Heart left ventricle (tissue), 16 donors: ENCODE measurements at places on chromosomes 2 and 18. TPM values are rescaled to one million over a fixed set of nuclear protein-coding genes. Genes with fewer than 3 reads are reported as not detected.

DNA sequence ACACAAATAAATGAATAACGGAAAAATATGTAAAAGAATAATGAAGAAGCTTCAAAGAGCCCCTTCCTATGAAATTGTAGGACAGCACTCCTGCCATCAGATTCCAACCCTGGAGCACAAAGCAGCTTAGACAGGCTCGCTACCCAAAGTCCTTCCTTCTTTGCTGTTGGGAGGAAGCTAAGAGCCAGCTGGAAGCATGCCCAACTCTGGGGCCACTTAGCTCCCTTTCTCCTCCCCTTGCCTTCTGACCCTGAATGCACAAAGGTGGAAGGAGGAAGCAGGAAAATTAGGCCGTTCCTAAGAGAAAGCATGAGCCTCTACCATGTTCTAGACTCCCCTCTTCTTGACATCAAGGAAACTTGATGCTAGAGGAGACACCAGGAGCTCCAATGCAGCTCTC lies 700.8 kb downstream of the RNF144A start:
- DNase-seq, result no peak

- DNase-seq, result no peak
Measured at GRCh38 chr2:225171350-225171749, 129.1 kb upstream of the DOCK10 start.

- DNase-seq, result no peak
Measured at GRCh38 chr2:112839407-112840067, 3.0 kb upstream of the IL1B start.

DNA sequence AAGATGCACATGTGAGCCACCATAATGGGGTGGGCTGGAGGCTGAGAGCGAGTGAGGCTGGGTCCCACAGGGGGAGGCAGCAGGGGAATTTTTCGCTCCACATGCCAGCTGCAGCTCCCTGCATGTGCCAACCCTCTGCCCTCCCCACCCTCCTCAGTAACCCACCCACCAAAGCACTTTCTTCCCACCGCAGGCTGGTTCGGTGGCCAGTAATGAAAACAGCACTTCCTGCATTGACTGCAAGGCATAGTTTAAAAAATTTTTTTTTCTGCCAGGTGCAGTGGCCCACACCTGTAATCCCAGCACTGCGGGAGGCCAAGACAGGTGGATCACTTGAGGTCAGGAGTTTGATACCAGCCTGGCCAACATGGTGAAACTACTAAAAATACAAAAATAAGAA lies 147.5 kb upstream of the TTC39C start:
- DNase-seq, result no peak

GRCh38 chr2:105498281-105498846 lies 99.5 kb upstream of the FHL2 start:
- peak; percentile 86 for DNase-seq

- DNase-seq, result no peak
Measured at GRCh38 chr2:206000776-206001175, 85.2 kb downstream of the INO80D start.

The UGT1A4 gene
- polyA plus RNA-seq, result not detected

The CROCC2 gene
- not detected for polyA plus RNA-seq

- no peak for DNase-seq
Measured at GRCh38 chr2:207996848-207997247, 28.5 kb downstream of the PLEKHM3 start.

DNA sequence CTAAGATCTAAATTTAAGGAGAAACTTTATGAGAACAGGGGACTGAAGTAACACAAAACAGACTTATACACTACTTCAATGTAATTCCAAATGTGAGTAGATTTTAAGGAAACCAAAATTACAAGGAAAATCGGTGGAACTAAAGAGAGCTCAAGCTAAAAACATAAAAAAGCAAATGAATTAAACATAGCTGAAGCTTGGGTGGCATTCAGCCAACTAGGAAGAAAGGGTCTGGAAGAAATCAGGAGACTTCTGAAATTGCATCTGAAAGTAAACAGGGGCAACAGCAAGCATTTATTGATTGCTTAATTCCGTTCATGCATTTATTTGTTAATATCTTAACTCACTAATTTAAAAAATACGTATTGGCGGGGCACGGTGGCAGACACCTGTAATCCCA lies 727.3 kb upstream of the PKDCC start:
- no peak for DNase-seq

DNA sequence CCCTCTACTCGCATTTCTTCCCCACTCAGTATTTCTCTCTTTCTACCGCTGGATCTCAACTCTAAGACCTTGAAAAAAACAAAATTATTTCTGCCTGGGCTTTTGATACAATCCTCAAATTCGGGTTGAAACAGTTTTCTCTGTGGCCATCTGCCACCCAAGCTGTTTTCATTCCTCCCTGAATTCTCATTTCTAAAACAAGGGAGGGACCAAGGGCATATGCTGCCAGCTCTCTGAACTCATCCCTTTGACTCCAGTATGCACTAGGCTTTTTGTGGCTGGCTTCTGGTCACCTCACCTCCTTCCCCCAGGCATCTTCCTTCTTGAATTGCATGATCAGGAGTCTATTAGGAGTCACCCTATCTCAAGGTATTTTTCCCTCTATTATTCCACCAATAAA lies 49.5 kb downstream of the CCDC148 start:
- DNase-seq, result no peak

The MFSD2B gene
- polyA plus RNA-seq, result not detected

- DNase-seq, result no peak
Measured at GRCh38 chr2:66699416-66699792, 264.5 kb downstream of the MEIS1 start.

DNA sequence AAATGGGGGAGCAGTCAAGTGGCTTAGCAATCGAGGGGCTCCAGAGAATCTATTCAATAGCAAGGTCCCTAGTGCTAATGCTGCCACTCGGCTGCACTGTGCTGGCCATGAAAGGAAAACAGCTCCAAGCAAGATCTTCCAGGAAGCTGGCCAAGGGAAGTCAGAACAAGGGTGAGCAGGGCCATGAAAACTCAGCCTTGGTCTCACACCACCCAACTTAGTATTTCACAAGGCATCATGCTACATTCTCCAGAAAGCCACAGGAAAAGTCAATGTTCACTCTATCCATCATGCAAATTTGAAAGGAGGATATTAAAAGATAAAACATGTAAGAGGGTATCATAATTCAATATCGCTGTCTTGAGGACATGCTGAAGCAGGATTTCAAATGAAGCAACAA lies 35.7 kb downstream of the NRP2 start:
- DNase-seq, result no peak

The SPTBN1 gene
- 170 TPM for polyA plus RNA-seq

GRCh38 chr18:9968081-9968848 lies 54.4 kb downstream of the VAPA start:
- no peak for DNase-seq

The PDCL3 gene
- 40.2 TPM for polyA plus RNA-seq

The MYCN gene
- 0.27 TPM for polyA plus RNA-seq

- DNase-seq, result no peak
Measured at GRCh38 chr2:33104052-33104623, 157.4 kb downstream of the LTBP1 start.

- no peak for DNase-seq
Measured at GRCh38 chr2:225122583-225123486, 80.6 kb upstream of the DOCK10 start.

The TNFRSF11A gene
- 0.23 TPM for polyA plus RNA-seq

The CXCR4 gene
- 1.1 TPM for polyA plus RNA-seq

The PIEZO2 gene
- 0.04 TPM for polyA plus RNA-seq

DNA sequence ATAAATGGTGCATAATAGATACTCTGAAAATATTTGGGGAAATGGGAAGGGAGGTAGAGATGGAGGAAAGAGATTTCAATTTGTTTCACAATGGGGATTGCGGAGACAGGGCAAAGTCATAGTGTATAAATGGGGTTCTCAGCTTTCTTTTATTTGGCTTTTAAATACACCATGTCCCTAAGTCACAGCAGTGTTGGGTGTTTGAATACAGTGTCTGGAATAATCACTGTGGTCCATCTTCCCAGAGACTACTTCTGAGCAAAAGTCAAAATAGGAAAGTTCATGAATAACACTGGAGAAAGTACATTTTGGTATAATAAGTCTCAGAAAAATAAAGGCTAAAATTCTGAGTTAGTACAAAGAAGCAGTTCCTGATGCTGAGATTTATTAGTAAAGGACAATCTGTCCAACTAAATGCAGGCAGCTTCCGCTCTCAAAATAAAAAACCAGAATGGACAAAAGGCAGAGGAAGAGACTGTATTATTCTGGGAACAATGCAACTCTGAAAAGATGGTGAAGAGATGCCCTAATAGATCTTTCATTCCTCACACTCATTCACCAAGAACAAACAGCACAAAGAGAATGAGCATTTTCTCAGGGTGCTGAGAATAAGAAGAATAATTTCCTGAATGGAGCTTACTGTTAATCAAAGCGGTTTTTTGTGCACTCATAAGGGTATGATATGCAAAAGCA lies 295.4 kb upstream of the PIK3C3 start:
- DNase-seq, result no peak

The TRIM43 gene
- polyA plus RNA-seq, result not detected

DNA sequence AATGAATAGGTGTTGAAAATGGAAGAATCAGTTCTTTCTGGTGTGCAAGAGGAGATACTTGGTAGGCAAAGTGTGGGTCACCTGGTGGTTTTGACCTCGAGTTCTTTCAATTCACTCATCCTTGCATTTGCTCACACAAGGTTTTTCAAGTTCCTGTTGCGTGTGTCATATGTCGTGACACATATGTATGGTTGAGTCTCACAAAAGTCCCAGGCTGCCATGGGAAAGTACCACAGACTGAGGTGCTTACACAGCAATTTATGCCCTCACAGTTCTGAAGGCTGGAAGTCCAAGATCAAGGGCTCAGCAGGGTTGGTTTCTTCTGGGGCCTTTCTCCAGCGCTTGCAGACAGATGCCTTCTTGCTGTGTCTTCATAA lies 64.4 kb downstream of the NCK2 start:
- DNase-seq, result no peak

DNA sequence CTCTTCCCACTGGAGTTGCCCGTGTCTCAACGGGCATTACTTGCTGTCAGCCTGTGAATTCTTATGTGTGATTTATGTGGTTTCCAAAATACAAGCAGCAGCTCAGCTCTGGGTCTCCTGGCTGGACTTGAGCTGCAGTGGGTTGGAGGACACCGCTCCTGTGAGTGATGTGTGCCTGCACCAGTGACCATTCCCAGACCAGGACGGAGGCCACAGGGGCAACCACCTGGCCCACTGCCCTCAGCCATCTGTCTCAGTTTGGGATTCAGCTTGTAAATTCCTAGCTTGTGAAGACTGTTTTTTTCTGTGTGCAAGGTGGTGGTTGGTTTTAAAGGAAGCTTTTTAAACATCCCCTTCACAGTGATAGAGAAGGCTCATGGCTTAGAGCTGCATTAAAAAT lies 261.0 kb downstream of the BCL2 start:
- DNase-seq, result no peak

GRCh38 chr2:140410695-140411094 lies 1630.5 kb upstream of the NXPH2 start:
- no peak for DNase-seq

DNA sequence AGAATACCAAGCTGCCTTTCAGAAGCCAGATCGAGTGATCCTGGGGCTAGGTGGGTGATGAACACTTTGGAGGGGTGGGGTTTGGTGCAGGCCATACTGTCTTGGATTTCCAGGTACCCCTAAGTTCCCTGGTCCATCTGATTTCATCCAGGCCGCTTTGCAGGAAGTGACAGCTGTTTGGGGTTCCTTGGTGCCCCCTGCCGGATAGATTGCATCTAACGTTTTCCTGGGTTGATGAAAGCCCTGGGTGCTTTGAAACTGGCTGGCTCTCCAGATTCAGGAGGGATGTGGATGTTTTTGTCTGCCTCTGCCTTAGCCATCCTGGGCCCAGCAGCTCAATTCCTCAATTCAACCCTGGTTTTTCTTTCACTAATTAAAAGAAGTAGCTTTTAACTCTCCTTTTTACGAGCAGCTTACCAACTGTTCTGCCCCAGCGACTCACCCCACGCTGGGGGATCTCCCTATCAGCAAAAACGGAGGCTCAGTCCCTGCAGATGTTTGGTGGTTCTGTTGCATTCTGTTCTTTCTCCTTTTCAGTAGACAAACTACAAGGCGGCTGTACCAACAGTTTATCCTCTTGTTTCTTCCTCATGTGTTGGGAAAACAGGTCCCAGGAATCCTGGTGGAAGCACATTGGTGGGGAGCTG lies 37.1 kb downstream of the ARHGEF4 start:
- DNase-seq, result peak; percentile 57

GRCh38 chr2:144801766-144802165 lies 281.8 kb upstream of the ZEB2 start:
- DNase-seq, result no peak
